ENCODE measurements at places on chromosomes 6 and 20.
A peak's percentile ranks its signal among the peaks of the same experiment; 100 is the strongest.

GRCh38 chr6:166814390-166814789 is 142.0 kb downstream of the RNASET2 start:
- DNase-seq: no peak

GRCh38 chr6:140052736-140053729 is 678.6 kb upstream of the CITED2 start:
- no peak for DNase-seq

DNA sequence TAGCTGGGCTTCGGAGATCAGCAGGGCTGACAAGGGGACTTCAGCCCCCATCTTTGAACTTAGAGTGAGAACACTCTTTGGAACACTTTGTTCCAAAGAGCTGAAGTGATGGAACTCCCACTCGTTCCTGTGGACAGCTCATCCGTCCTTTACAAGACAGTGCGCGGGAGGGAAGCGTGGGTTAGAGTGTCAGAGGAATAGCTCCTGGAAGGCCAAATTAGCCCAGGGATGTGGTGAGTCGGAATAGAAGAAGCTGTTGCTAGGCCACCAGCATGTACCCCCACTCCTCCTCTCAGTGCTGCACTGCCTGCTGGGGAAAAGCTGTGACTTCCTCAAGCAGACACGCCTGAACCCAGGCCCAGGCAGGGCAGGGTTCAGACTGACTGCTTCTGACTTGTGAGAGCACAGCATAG is 1.7 kb downstream of the SDCBP2 start:
- peak; percentile 38 for DNase-seq

- DNase-seq: no peak
Observed at GRCh38 chr6:93896081-93896480, 476.7 kb upstream of the EPHA7 start.

DNA sequence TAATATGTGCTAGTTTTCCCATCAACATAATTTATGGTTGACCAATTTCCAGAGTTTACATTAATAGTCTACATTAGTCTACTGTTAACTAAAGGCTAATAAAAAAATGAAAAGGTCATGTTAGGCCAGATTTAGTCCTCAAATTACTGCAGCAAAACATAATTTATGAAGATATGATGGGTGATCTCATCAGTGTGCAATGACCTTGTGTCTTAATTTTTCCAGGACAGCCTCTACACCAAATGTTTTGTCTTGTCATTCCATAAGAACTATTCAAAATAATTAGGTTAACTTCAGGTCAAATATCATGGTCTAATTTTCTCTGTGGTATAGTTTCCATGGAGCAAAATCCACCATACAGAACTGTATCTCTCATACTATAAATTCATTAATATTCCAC is 234.2 kb downstream of the COL12A1 start:
- DNase-seq: no peak

DNA sequence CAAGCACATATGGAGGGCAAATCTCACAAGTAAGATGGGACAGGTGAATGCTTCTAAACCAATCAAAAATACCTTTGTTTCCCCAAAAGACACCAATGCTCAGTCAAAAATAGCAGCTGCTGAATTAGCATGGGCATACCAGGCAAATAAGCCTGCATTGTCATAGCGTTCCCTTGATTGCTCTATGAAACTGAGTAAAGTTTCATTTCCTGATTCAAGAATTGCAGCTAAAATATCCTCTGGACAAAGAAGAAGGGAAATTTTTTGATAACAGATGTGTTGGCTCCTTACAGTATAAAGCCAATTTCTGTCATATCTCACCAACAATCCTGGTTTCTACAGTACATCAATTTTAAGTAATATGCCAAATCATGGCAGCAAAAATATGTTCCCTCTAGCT is 3.3 kb upstream of the TMEM14A start:
- no peak for DNase-seq

GRCh38 chr6:13288481-13288880 is 39.9 kb downstream of the TBC1D7 start:
- DNase-seq: no peak

DNA sequence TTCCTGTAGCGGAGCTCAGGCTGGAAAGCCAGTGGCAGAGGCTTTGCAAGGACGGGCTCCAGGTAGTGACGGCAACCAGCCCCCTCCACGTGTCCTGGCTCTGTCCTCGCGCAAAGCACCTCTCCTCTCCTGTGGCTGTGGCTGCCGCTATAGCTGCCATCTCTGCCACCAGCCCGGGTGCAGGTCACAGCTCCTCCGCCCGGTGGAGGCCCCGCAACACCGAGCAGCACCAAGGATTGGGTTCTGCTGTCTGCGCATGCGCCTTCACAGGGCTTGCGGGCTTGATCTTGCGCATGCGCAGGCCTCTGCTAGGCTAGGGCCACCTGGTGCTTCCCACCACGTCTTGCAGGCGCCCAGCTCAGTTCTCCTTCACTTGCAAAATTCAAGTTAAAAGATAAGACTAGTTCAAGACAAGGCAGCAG is 625.4 kb downstream of the QKI start:
- peak; percentile 36 for DNase-seq

DNA sequence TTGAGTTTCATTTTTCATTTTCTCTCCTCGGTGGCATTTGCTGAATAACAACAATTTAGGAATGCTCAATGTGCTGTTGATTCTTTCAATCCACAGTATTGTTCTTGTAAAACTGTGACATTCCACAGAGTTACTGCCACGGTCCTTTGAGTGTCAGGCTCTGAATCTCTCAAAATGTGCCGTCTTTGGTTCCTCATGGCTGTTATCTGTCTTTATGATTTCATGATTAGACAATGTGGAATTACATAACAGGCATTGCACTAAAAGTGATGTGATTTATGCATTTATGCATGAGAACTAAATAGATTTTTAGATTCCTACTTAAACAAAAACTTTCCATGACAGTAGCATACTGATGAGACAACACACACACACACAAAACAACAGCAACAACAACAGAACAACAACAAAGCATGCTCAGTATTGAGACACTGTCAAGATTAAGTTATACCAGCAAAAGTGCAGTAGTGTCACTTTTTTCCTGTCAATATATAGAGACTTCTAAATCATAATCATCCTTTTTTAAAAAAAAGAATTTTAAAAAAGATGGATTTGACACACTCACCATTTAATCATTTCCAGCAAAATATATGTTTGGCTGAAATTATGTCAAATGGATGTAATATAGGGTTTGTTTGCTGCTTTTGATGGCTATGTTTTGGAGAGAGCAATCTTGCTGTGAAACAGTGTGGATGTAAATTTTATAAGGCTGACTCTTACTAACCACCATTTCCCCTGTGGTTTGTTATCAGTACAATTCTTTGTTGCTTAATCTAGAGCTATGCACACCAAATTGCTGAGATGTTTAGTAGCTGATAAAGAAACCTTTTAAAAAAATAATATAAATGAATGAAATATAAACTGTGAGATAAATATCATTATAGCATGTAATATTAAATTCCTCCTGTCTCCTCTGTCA is 88.1 kb downstream of the SNAP25 start:
- no peak for DNase-seq

All from T-helper 2 cell treated with Interferon-gamma antibody and Interleukin-4, amounts not matched to agents 5 μg/mL and 100 μg/mL, for 36 hours (primary cell).